ENCODE measurements at places on chromosomes 16 and 17.

GRCh38 chr16:5444189-5444588, 346.6 kb upstream of the EEF2KMT start:
- DNase-seq: no peak

DNA sequence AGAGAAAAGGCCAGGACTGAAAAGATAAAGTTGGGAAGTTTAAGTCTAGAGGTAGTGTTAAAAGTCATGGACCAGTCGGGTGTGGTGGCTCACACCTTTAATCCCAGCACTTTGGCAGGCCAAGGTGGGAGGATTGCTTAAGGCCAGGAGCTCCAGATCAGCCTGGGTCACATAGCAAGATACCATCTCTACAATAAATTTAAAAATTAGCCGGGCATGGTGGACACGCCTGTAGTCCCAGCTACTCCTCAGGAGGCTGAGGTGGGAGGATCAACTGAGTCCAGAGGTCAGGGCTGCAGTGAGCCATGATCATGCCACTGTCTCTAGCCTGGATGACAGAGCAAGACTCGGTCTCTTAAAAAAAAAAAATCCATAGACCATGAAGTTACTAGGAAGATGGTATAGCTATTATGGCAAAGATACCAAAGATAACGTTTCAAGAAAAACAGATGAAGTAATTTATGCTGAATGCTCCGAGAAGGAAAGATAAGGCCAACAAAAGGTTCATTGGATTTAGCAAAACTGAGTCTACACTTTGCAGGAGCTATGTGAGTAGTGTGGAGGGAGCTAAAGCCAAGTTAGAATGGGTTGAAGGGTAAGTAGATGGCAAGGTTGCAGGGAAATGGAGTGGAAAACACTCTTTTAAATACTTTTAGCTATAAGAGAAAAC, 11.7 kb downstream of the TRIM37 start:
- no peak for DNase-seq

DNA sequence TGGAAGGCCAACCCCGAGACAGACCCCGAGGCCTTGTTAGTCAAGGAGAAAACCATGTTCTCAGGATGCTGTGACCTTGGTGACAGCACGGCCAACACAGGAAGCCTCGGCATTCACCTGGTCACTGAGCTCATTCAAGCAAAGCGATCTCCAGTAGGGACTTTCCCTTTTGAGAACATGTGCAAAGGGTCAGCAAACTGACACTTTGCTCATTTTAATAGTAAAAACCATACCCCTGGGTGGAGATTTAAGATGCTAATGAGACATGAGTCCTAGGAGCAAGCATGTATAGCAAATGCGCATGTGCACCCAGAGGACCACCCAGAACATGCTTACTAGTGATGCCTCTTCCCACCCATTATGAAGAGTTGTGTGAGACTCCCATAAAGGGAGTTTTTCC, 5.7 kb upstream of the SULT1A2 start:
- DNase-seq: no peak

- no peak for DNase-seq
Observed at GRCh38 chr17:63120406-63120805, 154.4 kb downstream of the TANC2 start.

DNA sequence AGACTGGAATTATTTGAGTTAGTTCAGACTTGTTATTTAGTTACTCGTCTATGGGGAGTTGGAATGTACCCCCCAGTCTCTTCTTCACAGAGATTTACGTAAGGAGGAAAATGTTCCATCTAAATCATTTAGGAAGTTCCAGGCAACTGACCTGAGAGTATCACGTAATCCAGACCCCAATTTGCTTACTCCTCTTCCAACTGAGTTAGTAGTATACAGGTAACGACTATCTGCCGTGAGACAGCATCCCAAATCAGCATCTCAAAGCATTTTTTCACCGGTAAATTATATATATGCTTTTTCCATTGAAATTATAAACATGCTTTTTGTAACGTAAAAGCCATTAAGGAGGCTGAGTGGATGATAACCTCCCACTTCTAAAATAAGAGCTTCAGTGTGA, 214.3 kb upstream of the WSB1 start:
- no peak for DNase-seq

DNA sequence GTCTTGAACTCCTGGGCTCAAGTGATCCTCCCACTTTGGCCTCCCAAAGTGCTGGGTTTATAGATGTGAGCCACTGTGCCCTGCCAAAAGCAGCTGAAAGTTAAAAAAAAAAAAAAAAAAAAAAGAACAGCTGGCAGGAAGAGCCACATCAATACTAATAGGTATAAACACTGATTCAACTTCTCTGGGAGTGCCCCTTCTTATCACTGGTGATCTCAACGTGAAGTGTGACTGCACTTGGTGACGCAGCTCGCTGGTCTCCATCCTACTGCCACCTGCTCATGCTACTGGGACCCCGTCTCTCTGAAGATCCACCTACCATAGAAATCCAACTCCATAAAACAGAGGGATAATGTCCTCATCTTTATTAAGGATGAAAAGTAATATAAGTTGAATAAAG, 40.8 kb downstream of the RNF157 start:
- peak; percentile 86 for DNase-seq

GRCh38 chr16:48291303-48291702, 44.0 kb upstream of the ABCC11 start:
- no peak for DNase-seq

DNA sequence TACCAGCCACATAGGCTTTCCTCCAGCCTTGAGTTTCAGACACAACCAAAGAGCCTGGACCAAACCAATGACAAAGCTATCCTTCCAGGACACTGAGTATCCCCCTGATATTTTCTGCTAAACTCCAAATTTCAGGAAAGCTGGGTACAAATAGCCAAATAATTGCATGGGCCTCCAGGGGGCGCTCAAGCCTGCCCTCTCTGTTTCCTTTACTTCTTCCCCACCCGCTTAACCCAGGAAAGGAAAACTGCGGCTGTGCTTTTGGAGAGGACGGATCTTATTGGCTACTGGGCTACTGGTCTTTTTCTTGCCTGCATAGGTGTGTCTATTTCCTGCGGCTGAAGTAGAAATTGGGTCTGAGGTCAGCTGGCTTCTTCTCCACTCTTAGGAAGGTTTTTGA, 30.1 kb downstream of the GNGT2 start:
- DNase-seq: peak; percentile 62

DNA sequence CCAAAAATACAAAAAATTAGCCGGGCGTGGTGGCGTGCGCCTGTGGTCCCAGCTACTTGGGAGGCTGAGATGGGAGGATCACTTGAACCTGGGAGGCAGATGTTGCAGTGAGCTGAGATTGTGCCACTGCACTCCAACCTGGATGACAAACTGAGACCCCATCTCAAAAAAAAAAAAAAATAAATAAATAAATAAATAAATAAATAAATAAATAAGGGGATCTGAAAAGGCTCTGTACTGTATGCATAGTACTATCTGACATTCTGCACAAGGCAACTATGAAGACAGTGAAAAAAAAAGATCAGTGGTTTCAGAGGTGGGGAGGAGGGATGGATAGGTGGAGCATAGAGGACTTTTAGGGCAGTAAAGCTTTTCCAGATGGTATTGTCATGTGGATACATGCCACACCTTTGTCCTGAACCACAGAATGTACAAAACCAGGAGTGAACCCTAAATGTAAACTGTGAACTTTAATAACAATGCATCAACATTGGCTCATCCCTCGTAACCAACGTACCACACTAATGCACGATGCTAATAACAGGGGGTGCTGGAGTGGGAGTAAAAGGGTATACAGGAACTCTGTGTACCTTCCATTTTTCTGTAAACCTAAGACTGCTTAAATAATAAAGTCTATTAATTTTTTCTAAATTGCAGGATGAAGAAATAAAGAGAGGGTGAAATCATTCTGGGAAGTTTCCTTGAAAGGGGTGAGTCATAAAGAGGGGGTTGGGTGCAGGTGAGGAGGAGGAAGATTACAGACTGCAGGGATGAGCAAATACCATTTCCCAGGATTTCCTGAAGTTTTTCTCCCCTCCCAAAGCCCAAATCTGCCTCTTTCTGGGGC, 155.8 kb upstream of the SDK2 start:
- no peak for DNase-seq

DNA sequence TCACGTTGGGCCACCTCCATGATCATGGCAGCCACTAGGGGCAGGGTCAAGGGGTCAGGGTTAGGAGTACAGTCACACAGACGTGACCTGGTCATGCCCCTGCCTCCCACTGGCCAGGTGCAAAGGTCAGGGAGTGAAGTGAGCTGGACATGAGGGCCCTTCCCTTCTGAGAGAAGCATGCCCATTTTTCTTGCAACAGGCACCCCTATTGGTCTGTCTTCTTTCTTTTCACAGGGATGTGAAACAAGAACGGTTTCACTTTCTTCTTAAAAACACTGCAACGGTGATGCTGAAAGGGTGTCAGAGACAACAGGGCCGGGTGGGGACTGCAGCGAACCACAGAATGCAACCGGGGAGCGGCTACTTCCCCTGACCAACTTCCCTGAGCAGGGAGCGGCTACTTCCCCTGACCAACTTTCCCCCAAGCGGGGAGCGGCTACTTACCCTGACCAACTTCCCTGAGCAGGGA, 52.1 kb upstream of the DOC2B start:
- peak; percentile 11 for DNase-seq

DNA sequence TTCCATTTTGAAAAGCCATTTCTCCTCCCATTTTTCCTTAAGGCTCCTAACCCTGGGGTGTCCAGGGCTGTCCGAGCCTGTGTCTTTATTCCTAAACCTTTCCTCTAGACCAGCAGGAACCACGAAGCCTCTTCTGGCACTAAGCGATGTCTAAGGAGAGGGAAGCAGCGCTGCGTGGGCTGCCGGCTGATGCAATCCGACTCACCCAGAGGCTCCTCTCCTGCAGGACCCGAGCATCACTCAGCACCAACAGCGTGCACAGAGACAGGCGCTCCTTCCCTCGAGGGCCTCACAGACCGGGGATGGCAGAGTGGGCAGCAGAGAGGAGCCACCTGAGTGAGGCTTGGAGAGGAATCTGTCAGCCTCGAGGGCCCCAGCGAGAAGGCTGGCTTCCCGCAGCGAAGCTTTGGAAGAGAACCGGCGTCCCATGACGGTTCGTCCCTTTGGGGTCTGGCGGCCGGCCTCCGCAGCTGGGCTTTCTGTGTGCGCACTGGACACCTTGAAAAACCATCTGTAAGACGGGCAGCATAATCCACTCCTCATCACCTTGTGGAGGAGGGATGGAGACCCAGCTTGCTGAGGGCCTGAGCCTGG, 174.3 kb downstream of the FOXL1 start:
- no peak for DNase-seq

DNA sequence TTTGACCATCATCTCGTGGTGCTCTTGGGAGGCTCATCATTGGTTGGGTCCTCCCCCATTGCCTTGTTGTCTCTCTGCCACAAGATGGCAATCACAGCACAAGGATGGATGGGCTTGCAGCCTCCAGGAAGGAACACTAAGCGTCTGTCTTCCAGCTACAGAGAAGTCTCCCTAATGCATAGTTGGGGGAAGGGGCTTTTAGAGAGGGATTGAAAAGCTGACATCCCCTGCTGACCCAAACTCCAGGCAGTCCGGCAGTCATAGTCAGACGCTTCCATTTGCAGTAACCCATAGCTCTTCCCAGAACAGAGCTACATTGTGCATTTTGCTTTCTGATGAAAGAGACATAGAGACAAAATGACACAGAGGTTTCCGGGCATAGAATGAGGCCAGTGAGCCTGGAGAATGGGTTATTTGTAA, 111.4 kb downstream of the UTP18 start:
- peak; percentile 49 for DNase-seq

GRCh38 chr16:73713778-73714495, 582.7 kb upstream of the PSMD7 start:
- no peak for DNase-seq

DNA sequence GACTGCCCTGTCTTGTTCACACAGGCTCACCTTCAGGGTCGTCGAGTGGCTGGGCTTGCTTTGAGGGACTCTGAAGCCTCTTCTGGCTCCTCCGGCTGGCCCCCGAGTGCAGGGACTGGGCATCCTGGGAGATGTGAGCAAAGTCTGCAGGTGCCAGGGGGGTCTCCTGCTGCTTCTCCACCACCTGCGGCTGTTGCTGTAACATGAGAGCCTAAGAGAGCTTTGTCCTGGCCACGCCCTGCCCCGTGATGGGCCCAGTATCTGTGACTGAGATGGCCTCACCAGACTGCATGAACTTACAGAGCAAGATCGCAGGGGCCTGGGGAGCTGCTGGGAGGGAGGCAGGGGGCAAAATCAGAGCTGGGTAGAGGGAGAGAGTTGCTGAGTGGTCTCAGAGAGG, 12.5 kb downstream of the ERN2 start:
- DNase-seq: no peak

- DNase-seq: no peak
Observed at GRCh38 chr17:19269106-19269505, 31.9 kb downstream of the EPN2 start.

- no peak for DNase-seq
Observed at GRCh38 chr17:43040655-43041054, 15.6 kb downstream of the RND2 start.

- no peak for DNase-seq
Observed at GRCh38 chr17:59783221-59784047, 76.0 kb downstream of the VMP1 start.

- no peak for DNase-seq
Observed at GRCh38 chr17:47119746-47120520, 69.2 kb downstream of the CDC27 start.

- DNase-seq: no peak
Observed at GRCh38 chr17:54945671-54946070, 22.8 kb downstream of the COX11 start.

GRCh38 chr16:84868829-84869472, 49.2 kb downstream of the CRISPLD2 start:
- DNase-seq: no peak

GRCh38 chr17:44850612-44851011, 2.9 kb downstream of the HIGD1B start:
- DNase-seq: no peak

DNA sequence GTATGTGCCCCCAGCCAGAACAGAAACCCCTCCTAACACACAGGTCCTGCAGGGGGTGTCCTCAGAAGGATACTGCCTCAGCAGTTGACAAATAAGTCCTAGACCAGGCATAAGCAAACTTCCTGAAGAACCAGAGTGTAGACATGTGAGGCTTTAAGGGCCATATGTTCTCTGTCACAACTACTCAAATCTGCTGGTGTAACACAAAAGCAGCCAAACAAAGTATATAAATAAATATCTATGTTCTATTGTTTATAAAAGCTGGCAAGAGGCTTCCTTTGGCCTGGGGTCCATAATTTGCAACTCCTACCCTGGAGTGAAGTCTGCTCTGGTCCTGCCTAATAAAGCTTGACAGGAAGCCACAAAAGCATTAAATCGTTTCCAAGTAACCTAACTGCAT, 9.9 kb downstream of the FAM83G start:
- no peak for DNase-seq

DNA sequence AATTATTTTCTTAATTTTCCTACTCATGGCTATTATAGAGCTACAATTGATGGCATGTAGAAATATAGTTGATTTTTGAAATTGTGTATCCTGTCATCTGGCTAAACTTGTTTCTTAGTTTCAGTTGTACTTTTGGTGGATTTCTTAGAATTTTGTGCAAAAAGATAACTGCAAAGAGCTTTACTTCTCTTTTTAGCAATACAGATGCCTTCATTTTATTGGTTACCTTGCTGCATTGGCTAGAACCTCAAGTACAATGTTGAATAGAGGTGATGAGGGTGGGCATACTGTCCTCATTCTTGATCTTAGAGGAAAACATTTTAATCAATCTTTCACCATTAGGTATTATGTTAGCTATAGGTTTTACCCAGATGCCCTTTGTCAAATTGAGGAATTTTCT, 67.9 kb downstream of the METRNL start:
- no peak for DNase-seq

Data from CD4-positive, alpha-beta T cell treated with Interleukin-4 for 1 hour (primary cell).